Cardiac fibroblast (primary cell): ENCODE measurements at places on chromosomes 4 and X.

- DNase-seq = no peak
These were observed 48.2 kb upstream of the CDKN2AIP start for GRCh38 chr4:183396227-183396637.

- DNase-seq = no peak
These were observed 113.2 kb downstream of the ENOX2 start for GRCh38 chrX:130789793-130790192.

GRCh38 chr4:47221721-47222120 lies 190.4 kb downstream of the GABRB1 start:
- DNase-seq = peak; percentile 86

DNA sequence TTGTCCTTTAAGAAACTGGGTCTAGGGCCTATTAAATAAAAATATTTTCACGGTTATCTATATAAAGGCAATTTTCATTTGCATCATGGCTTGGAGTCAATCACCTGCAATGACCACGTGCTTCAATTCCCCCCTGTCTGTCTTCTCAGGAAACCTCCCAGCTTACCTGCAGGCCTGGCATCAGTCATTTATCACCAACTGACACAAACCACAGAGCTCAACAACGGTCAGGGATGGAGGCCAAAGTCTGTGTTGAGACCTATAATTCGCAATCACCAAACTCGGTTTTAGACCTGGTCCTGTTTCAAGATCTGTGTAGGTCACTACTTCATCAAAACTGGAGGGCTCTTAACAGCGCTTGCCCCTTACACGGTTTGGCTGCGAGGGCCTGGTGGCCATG lies 1.9 kb downstream of the SLC9A7 start:
- DNase-seq = no peak

DNA sequence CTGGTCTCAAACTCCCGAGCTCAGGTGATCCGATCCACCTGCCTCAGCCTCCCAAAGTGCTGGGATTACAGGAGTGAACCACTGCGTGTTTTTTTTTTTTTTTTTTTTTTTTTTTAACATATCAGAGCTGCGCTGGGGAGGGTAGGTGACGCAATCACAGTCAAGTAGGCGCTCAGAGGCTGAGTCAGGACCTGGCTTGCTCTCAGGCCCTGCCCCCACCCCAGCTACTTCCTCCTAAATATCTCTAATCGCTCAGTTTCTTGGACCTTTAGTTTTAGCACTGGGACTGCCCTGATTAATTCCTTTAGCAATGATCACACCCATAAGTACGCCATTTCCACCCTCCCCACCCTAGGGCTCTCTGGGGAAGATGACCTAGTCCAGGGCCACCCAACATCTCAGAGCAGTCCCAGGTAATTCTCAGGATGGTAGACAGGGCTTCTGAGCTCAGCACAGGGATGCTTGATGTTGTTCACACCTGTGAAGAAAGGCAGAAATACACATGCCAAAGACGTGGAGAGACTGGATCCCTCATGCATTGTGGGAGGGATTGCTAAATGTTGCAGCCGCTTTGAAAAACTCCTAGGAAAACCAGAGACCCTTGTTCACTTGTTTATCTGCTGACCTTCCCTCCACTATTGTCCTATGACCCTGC lies 50.2 kb downstream of the DDX3X start:
- peak; percentile 91 for DNase-seq

- no peak for DNase-seq
These were observed 144.0 kb upstream of the ATOH1 start for GRCh38 chr4:93684571-93684970.

GRCh38 chrX:3143043-3143799 lies 102.0 kb downstream of the ARSF start:
- DNase-seq = no peak

DNA sequence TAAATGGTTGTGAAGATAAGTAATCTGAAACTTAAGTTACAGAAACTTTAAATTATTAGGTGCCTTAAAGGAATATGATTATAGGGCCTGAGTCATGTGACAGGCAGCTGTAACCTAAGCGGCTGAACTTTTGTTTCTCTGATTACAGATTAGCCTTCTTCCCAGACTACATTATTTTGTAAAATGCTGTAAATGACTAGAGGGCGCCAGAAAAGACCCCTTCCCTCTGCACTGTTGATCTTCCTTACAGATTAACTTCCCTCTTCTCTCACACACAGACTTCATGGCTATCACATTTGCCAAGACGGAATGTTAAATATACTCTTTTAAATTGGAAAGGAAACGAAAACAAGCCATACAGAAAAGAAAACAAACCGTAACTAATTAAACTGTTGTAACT lies 96.6 kb downstream of the EVC2 start:
- DNase-seq = no peak
